Stomach (tissue), 19 donors: ENCODE measurements at places on chromosomes 5 and 9. TPM values are rescaled to one million over a fixed set of nuclear protein-coding genes. Genes with fewer than 3 reads are reported as not detected.

DNA sequence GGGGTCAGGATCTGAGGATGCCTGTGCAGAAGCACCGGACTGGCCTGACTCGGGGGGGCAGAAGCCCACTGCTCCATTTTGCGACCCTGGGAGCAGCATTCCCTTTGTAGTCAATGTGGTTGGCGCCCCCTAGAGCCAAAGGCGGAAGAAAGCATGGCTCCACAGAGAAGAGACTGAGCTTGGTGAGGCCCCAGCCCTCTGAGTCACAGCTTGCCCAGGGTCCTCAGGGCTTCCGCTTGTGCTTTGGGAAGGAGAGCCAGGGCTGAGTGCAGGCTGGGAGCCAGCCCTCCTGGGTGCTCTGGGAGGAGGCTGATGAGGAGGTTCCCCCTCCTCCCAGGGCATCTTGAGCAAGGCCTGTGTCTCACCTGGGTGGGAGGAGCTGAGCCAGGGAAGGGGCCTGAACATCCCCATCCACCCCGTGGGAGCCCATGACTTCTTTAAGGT is 5.5 kb upstream of the AQP3 start:
- DNase-seq: peak; percentile 68

Gene PSD2
- total RNA-seq: 0.73 TPM

DNA sequence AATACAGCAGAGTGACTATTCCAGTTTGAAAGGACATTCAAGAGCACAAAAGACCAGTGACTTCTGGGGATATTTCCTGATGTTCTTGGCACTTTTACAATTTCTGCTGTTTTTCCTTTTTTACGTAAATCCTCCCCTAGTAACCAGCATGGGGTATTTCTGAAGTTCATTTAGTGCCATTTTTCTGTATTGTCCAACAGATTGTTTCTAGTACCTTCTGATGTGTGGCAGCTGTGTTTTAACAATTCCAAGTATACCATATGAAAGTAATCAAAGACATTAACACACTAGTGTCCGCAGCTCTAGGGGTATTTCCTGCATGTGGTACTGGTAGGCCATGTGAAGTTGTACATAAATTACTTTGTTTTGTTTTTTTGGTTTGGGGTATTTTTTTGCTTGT is 53.0 kb upstream of the SMARCA2 start:
- DNase-seq: peak; percentile 44

DNA sequence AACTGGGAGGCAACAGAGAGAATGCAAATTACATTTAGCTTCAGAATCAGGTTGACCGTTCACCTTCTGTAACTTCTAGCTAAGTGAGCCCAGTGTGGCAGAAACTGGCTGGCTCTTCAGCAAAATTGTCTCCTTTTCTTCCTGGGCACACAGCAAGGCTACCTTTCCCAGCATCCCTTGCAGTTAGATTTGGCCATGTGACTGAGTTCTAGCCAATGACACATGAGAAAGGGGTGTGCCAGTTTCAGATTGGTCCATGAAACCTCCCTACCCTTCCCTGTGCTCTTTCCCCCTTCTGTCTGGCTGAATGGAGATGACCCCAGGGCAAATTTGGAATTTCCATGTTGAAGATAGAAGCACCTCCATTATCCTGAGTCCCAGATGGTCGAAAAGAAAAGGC is 72.5 kb upstream of the SMIM23 start:
- no peak for DNase-seq

Gene TPPP
- 6.7 TPM for total RNA-seq

DNA sequence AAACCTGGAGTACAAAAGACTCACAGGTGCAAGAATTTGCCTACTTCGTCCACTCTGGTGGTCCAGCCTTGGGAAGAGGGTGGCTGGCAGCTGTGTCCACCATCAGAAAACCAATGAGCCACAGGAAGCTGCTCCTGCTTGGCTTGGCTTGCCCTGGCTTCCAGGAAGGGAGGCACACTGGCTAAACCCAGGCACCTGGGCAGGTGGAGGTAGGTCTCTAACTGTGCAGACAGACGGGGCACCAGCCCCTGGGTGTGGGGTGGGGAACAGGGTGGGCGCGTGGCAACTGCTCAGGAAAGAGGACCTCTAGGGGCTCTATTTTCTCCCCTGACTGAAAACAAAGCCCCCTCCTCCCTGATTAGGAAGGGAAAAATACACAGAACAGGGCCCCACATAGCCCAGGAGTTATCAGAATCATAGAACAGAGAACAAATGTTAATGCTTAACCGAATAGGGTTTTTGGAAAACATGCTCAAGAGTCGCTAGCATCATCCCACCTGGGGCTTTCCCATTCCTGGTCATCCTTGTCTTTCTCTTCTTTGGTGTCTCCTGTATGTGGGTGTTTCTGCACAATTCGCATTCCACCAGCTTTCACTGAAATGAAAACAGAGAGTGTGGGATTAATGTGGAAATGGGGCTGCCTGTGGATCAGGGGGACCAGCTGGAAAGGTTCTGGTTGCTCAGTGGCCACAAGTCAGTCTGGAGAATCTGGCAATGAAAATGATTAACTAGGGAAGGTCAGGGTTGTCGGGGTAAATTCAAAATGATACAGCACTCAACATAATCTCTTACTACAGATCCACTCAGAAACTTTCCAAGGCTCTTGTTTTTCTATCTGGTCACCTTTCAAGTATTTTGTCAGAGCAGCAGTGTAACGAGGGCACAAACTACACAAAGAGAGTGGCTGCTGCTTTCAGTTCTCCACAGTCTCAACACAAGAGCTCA is 13.1 kb downstream of the DAP start:
- no peak for DNase-seq

- DNase-seq: no peak
Measured at GRCh38 chr5:66826263-66826662, 230.1 kb downstream of the MAST4 start.

DNA sequence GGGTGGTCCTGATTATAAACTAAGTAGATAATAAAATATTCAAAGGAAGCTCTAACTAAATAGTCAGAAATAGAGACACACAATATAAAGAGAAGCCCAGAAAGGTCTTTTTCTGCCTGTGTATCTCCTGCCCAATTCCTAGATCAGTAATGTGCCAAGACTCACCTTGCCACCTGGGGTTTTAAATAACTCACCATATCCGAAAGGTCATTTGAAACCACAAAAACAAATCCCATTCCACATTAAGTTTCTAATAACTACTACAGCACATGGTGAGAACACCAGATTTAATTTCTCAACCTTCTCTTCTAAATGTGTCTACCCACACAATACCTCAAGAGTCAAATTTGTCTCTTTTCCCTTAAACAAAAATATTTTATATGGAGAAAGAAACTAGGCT is 75.2 kb downstream of the ZNF608 start:
- DNase-seq: no peak

Gene FAM153A
- 2.2 TPM for total RNA-seq

Gene SLC6A3
- not detected for total RNA-seq

DNA sequence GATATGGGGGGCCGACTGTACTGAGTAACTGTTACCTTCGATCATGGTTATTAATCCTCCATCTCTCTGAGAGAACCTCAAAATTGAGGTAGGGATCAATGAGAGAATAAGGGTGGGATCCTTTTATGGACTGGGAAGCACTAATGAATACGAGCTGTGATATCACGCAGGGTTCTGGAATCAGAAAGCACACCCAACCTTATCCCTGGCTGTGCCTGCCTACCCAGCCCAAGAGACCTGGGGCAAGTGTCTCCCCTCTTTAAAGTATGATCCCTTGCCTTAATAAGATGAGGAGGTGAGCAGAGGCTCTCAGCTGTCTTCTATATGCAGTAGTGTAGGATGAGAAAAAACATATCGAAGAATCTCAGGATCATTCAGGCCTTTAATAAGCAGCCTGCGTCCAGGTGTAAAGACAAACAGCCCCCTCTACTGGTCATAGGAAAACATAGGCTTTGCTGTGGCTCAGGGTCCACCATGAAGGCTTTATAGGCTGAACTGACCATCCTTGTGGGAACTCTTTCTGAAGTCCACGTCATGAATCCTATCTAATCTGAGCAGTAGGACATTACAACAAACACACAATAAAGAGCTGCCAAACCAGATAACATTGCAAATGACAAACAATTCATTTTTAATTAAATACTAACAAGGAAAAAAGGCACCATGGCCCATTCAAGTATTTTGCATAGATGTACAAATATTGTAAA is 16.8 kb downstream of the NIPAL4 start:
- peak; percentile 87 for DNase-seq

DNA sequence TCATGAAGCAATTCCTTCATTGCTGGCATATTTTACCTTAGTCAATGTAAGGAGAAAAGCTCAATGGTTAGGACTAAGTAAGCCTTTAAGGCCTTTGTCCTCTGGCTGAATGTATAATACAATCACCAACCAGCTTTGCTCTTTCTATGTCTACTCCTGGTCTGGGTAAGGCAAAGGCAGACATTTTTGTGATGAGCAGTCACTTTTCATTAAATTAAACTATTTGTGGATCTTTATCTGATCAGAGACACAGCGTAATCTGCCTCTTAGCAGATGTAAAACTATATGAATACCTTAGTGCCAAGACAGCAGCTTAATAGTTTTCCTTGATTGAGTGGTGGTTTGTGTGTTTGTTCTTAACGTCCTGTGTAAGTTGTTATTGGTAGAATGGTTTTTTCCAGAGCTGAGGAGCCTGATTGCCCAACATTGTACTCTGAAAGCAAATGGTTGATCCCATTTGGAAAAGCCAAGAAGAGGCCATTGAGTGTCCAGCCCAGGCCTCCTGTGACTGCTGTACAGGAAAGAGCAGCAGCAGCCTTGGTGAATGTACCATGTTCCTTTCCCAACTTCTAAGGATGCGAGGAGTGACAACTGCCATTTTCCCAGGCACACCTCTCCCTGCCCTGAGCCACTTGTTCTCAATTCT is 16.5 kb upstream of the CXXC5 start:
- DNase-seq: no peak

Gene PTGS1
- 49.6 TPM for total RNA-seq

Gene UBAC1
- total RNA-seq: 27.4 TPM

Gene C9orf85
- 9.4 TPM for total RNA-seq

GRCh38 chr5:168549554-168549953 is 20.4 kb downstream of the FBLL1 start:
- no peak for DNase-seq

GRCh38 chr9:79256691-79257213 is 315.0 kb upstream of the TLE4 start:
- DNase-seq: peak; percentile 79

Gene PCDHA10
- total RNA-seq: 15.9 TPM

DNA sequence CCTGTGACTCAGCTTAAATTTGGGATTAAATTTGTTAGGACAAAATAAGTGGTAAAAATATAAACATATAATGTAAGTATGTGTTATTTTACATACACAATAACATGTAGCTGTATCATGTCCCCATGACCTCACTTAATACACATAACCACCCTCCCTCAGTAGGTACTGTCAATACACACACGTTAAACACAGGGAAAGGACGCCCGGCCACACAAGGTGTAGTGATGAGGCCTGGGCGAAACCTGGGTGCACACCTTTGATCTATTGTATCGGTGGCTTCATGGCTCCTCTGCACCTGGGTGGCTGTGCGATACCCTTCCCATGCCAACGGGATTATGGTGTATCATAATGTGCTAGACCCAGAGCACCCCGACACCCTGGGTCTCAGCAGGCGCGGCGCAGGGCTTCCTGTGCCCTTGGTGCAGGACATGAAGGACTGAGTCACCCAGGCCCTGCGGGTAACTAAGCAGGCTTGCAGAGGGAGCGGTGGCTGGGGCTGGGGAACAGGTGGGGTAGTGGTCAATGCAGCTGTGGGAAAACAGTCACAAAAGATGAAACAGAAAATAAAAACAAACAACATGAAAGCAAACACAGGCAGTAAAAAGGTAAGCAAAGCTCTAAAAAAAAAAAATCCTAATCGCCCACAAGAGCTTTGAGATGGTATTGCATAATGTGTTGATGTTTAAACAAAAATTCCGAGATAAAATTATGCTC is 127.5 kb upstream of the RETREG1 start:
- DNase-seq: peak; percentile 41

- DNase-seq: no peak
Measured at GRCh38 chr9:113701774-113702755, 174.0 kb upstream of the ZNF618 start.

- no peak for DNase-seq
Measured at GRCh38 chr9:22645893-22646292, 199.3 kb downstream of the DMRTA1 start.

DNA sequence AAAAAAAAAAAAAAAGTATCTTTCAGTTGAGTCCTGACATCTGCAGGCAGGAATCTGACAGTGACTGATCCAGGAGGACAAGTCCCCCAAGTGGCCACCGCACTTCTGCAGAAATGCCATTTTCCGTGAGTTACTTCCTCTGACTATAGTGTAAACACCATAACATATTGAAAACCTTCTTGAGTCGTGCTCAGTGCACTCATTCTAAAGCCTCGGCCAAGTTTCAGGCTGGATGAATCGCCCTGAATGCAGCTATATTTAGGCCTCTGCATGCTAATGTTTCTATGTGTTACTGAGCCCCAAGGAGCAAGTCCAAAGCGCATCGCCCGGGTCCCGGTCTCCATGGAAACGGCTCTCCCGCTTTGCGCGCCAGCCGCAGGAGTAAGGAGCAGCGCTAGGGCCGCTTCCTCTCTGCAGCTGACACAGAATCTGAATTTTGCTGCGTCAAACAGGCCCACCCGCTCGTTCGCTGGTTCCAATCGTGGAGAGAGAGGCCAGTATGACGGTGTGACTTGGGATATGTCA is 335.4 kb downstream of the MSX2 start:
- DNase-seq: peak; percentile 83

Gene KCNV2
- total RNA-seq: not detected

GRCh38 chr5:52794519-52794918 is 6.8 kb downstream of the ITGA1 start:
- DNase-seq: no peak

GRCh38 chr5:32332966-32333365 is 20.2 kb upstream of the MTMR12 start:
- DNase-seq: no peak

DNA sequence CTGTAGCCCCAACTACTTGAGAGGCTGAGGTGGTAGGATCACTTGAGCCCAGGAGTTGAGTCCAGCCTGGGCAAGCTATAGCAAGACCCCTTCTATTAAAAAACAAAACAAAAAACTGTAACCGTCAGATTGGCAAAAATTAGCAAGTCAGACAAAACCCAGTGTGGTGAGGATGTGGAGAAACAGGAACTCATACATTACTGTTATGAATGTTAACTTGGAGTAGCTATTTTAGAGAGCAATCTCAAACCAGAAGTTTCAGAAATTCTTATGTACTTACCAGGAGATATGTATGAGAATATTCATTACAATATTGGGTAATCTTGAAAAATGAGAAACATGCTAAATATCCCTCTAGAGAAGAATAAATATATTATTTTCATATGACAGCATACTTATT is 120.3 kb downstream of the INVS start:
- no peak for DNase-seq

Gene GRXCR2
- not detected for total RNA-seq

Gene ZNF879
- total RNA-seq: 6.4 TPM

DNA sequence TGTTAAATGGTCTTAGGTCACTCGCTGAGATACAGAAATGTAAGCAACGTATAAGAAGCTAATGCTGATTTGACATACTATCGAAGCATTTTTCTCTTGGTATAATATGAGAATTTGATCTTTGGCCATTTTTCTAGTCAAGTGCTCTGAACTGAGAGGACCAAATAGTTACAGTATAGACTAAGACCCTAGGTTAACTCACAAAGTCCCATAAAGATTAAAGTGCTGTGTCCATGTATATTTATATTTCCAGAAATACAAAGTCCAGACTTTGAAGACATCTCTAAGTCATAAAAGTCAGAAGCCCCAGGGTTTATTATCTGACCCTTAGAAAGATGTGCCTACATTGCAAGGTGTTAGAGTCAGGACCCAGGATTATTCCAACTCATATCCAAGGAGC is 752.4 kb upstream of the COX7C start:
- no peak for DNase-seq
